ENCODE measurements at places on chromosomes 16 and 17.

DNA sequence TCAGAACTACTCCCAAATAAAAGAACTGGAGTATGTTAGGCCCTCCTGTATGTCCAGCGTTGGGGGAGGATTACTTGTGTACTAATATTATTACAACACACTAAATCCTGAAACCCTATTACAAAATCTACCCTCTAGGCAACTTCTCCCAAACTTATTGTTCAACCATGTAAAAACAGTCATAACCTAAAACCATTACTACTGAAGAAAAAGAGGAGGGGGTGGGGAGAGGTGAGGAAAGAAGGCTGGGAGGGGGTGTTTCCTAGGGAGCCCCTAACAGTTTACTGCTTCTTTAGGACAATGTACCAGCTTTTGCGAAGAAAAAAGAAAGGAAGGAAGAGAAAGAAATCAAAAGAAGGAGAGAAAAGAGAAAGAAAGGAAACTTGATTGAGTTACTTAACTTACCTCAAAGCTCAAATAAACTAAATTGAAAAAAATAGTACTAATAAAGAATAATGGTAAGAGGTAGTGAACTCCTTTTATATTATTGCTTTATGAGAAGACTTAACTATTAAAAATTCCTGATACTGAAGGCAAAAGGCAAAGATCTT lies 2.3 kb downstream of the SALL1 start:
- DNase-seq, result no peak

DNA sequence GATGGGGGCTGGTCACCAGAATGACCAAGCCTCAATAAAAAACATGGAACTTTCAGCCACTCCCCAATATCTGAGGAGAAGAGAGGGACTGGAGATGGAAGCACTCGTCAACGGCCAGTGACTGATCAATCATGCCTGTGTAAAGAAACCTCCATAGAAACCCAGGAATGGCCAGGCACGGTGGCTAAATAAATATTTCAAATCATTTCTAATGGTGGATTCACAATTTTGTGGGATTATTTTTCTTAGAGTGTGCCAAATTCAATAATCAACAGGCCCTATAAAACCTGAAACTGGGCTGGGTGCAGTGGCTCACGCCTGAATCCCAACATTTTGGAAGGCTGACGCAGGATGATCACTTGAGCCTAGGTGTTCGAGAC lies 16.4 kb downstream of the NSMCE1 start:
- DNase-seq, result no peak

GRCh38 chr16:84625556-84625955 lies 7.7 kb upstream of the COTL1 start:
- no peak for DNase-seq

- no peak for DNase-seq
Measured at GRCh38 chr17:51147650-51148049, 5.7 kb upstream of the NME1 start.

DNA sequence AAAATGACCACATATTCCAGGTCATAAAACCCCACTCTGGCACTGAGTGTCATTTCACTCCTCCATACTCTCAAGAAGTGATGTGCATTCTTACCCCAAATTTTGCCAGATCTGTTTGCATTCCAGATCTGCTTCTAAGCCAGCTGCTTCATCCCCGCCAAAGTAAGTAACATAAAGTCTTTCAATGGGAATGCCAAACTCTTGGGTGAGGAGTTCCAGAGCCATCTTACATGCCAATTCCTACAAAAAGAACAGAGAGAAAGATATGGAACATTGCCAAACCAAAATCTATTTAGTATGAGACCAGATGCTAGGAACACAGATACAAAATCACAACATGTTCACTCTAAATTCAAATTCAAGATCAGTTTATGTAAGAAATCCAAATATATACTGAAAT lies 12.9 kb downstream of the AARS1 start:
- DNase-seq, result no peak

DNA sequence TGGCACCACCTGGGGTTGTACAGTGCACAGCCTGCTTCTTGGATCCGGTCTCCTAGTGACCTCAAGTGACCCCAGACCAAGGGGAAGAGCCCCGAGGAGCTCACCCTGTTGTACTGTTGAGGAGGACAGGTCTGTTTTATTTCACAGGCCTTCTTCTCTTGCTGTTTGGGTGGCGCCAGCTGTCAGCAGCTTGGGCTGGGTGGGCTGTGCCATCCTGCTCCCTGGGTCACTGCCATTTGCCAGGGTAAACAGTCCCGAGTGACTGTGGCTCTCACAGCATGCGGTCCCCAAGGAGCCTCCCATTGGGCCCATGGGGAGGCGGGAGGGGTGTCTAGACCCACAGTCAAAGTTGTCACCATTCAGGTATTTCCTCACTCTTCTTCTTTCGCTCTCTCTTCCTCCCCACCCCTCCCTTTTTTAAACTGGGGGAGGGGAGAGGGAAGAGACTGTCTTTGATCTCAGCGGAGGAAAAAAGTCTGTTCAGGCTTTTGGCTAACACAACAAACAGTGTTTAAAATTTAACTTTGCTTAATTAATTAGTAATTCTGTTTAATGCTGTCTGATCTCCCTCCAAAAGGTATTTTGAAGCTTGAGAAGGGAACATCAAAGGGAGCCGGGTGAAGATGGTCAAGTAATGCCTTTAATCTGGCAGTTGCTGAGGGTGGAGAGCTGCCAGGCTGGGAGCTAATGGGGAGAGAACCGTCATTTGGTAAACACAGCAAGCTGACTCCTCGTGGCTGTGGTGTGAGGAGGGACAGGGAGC lies 64.0 kb downstream of the SNX20 start:
- DNase-seq, result no peak

DNA sequence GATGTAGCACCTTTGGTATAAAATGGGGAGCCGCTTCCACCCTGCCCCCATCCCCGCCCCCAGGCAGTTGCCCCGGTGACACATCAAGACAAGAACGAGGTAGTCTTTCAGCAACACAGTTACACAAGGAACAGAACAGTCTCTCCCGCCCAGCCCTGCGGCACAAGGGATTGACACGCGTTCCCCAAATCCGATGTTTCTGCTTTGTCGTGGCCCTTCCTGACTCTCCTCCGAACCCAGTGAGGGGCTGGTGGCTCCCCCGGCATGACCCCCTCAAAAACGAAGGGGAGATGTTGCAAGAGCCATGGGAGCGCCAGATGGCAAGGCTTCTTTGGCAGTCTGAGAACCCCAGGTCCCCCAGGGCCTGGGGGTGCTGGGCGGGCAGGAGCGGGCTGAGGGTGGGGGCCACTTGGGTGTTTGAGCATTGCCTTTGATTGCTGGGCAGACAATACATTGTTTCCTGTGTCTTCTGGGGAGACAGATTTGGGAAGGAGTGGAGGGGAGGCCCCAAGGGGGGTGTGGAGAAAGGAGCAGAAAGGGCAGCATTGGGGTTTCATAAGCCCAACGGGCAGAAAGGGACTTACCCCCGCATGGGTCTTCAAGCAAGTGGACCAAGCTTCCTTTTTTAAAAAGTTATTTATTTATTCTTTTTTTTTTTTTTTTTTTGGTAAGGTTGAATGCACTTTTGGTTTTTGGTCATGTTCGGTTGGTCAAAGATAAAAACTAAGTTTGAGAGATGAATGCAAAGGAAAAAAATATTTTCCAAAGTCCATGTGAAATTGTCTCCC lies 16.6 kb downstream of the COL1A1 start:
- DNase-seq, result no peak

GRCh38 chr17:32143527-32143870 lies 1.2 kb downstream of the RHOT1 start:
- no peak for DNase-seq

DNA sequence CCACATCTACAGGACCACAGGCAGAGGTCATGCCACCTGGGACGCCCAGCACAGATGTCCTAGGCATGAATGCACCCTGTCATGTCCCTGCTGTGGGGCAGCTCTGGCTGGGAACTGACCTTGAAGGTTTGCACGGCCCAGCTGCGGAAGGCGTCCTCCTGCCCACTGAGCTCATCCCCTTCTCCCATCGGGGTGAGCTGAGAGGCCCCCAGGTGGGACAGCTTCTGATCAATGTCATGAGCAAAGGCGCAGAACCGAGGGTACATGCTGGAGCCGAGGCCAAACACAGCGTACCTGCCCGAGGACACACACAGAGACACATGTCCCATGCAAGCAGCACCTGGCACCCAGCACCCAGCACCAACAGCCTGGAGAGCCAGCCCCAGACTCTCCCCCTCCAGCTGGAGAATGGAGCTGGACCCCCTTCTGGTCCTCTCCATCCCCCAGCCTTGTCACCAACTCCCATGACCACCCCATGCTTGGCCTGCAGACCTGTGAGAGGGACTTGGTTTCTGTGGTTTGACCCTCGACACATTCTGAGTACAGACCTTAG lies 31.4 kb downstream of the NOS2 start:
- DNase-seq, result no peak

GRCh38 chr17:64448665-64449512 lies at the start of gene MILR1:
TSS of gene MILR1 (plus strand) at chr17:64449115. CDS start at chr17:64449169, 54 bp downstream.
- no peak for DNase-seq

DNA sequence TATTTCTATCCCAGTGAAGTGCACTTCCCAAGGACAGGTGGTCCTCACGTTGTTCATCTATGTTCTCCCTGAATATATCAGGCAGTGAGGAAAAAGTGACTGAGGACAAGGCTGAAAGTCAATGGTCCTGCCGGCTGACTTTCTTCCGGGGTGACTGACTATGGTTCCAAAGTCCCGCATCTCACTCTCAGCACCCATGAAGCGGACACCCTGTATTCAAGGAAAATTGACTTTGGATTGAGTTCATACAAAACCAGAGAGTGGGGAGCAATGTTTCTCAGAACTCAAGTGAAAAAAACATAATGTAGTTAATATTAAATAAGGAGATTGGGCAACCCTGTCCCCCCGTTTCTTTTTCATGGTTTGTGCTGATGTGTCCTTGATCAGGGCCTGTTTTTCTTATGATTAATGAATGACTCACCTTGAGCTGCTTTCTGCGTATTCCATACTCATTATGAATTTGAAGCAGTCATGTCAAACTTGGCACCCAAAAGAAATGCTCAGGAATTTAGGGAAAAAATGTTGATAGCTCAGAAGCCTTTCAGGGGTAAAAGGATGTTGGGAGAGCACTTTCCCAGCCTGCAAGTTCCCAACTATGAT lies 184.0 kb downstream of the CYLD start:
- DNase-seq, result no peak
